GM12891 (cell line): ENCODE measurements at places on chromosomes 12 and 14.

GRCh38 chr12:77943466-77943865 lies 112.8 kb downstream of the NAV3 start:
- no peak for DNase-seq

DNA sequence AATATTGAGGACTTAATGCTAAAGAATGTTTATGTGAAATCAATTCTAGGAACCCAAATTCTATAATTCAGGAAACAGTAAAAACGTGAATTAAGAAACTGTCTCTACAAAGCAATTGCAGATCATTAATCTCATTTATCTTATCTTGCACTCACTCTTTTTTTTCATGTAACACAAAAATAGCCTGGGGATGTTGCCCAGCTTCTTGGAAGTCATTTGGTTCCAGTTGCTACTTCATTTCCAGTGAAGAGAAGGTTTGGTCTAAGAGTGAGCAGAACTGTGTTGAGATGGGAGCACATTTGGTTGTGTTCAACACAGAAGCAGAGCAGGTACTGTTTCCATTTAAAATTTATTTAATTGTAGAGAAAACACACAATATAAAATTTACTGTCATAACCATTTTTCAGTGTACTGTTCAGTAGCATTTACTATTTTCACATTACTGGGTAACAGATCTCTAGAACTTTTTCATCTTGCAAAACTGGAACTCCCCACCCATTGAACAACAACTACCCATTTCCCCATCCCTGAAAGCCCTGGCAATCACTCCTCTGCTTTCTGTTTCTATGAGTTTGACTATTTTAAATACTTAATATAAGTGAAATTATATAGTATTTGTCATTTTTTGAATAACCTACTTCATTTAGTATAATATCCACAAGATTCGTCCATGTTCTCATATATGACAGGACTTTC lies 9.7 kb downstream of the CLEC6A start:
- no peak for DNase-seq

GRCh38 chr12:9214534-9214933 lies 6.3 kb upstream of the PZP start:
- DNase-seq = no peak

- DNase-seq = no peak
Observed at GRCh38 chr14:105475269-105476096, 862 bp downstream of the CRIP2 start.

- no peak for DNase-seq
Observed at GRCh38 chr14:71618047-71618446, 314.2 kb upstream of the RGS6 start.

GRCh38 chr14:92539419-92539818 lies 25.8 kb downstream of the RIN3 start:
- DNase-seq = no peak

DNA sequence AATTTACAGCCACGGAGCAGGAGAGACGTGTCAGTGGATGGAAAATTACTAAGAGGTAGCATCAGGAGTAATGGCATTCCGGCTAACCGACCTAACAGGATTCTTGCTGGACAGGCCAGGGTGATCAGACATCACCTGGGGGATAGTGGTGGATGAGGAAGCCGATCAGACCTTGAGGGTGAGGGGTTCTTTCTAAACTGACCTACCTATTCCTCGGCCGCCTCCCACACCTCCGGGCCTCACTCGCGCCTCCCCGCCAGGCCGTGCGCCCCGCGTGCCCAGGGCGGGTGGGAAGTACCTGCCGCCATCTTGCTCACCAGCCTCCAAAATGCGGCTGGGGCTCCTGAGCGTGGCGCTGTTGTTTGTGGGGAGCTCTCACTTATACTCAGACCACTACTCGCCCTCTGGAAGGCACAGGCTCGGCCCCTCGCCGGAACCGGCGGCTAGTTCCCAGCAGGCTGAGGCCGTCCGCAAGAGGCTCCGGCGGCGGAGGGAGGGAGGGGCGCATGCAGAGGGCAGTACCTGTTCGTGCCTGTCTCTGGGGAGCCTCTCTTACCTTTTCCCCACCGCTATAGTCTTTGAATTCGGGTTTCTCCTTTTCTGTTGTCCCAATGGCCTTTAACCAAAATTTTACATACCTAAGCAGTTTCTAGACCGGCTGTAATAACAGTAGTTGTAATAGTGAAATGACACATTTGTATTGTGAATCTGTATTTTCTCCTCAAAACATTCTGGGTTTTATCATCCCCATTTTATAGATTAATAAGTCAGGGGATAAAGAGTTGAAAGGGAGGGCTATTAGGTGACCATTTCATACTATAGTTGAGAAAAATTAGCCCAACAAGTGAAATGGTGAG lies at the start of gene TMPRSS12:
TMPRSS12 (plus strand) TSS at position 290 of the 857 bp plus-strand sequence; CDS start at position 329, 39 bp downstream.
- DNase-seq = no peak

DNA sequence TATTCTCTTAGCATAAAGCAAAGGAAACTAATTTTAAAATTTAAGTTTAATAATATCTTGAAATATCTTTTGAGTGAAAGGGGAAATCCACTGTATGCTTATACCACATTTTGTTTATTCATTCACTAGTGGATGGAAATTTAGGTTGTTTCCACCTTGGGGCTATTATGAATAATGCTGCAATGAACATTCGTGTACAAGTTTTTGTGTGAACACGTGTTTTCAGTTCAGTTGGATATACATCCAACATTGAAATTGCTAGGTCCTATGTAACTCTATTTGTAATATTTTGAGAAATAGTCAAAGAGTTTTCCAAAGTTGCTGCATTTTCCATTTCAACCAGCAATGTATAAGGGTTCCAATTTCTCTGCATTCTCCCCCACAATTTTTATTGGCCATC lies 83.7 kb upstream of the ETV6 start:
- no peak for DNase-seq

DNA sequence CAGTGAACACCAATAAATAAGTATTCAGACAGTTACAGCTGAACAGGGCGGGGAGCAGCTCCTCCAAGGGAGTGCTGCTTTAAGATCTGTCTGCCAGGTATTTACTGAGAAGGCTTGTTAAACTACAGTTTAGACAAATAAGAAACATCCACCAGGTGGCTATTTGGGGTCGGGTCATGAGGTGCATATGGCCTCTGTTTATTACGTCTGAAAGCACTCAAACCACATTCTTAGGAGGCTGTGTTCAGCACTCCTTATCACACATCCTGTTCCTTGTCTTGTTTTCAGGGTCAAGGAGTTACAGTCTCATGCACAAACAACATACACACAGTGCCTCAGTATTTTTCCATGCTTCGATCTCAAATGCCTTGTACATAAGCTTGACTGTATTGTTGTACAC lies 78.8 kb downstream of the KCNMB4 start:
- no peak for DNase-seq

- DNase-seq = no peak
Observed at GRCh38 chr12:56087220-56087619, 7.3 kb downstream of the ERBB3 start.

DNA sequence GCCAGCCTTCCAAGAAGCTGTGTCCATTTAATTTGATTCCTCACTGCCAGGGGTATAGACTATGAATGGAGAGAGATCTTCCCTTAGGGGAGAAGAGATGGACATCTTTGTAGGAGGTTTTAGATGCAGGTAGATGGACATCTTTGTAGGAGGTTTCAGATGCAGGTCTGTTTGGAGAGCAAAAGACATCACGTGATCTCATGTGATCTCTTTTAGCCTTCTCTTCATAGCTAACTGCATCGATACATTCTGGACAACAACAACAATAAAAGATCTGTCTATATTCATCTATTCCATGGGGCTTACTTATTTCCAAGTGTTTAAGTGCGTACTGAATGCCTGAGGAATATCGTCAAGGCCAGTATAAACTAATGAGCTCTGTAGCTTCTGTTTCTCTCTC lies 163.2 kb downstream of the PAX9 start:
- no peak for DNase-seq

DNA sequence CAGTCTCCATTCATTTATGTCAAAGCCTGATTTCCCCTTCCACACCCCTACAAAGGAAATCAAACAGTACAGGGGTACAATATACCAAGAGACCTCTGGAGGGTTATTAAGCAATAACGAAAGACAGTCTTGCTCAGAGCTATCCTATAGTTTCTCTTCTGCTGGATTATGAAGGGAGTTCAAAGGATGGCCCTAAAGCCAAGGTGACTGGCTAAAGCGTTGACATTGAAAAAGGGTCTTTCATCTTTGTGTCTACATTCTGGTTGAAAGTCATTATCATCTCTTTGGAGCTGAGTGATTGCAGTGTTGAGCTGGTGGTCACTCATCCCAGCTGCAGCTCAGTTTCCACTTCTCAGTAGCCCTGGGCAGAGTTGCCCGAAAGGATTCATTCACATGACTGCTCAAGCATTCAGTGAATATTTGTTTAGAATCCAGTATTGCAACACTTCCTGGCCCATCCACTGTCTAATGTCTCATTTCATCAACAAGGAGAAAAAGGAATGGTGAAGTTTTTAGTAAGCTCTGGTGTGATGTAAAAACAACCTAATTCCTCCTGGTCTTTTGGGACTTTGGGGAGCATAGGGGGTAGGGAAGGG lies 19.2 kb upstream of the TBX5 start:
- DNase-seq = no peak

- peak; percentile 65 for DNase-seq
Observed at GRCh38 chr12:52036587-52037171, 14.6 kb upstream of the NR4A1 start.

- DNase-seq = peak; percentile 71
Observed at GRCh38 chr12:53344824-53345485, 8.8 kb upstream of the SP7 start.

- DNase-seq = peak; percentile 30
Observed at GRCh38 chr14:49892301-49892635, 614 bp upstream of the ARF6 start.

DNA sequence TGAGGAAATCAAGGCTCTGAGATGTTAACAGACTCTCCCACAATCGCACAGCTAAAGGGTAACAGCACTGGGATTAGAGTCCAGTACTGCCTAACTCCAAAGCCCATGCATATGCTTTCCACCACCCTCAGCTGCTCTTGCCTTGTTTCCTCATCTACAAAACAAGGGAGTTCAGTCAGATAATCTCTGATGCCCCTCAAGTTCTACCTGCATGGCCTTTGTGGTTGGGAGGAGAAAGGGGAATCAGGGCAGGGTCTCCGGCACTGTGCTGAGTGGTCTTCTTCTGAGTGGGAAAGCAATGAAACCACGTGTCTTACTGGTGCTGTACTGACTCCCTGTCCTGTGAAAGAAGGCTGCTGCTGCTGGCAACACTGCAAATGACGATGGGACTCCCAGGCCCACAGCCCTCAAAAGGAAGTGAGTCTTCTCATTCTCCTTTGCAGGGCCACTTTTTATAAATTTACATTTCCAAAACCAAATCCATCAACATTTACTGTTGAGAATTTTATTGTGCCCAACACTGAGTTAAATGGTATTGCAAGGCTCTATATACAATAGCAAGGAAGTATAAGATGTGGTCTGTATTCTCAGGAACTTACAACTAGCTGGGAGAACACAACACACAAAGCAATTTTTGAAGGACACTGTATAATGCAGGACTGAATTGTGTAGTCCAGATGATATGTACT lies 19.7 kb upstream of the DUSP16 start:
- DNase-seq = no peak

DNA sequence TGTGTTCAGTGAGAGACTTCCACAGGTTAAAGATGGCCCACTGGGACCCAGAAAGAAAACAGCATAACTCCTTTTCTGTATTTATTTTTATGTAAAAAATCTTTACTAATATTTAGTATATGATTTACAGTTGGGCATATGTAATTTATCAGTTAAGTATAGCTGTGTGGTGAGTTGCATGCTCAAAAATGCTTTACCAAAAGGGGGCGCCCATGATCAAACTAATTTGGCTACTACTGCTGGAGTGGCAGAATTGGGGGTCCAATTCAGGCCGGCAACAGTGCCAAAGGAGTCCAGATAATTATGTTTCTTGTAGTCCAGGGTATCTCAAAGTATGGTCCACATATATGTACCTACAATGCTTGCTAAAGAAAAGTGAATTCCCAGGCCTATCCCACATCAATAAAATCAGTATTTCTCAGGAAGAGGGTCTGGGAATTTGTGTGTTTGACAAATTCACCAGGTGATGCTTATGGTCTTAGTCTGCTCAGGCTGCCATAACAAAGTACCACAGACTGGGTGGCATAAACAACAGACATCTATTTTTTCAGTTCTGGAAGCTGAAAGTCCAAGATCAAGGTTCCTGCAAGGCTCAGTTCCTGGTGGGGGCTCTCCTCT lies 152.0 kb downstream of the KTN1 start:
- DNase-seq = no peak

DNA sequence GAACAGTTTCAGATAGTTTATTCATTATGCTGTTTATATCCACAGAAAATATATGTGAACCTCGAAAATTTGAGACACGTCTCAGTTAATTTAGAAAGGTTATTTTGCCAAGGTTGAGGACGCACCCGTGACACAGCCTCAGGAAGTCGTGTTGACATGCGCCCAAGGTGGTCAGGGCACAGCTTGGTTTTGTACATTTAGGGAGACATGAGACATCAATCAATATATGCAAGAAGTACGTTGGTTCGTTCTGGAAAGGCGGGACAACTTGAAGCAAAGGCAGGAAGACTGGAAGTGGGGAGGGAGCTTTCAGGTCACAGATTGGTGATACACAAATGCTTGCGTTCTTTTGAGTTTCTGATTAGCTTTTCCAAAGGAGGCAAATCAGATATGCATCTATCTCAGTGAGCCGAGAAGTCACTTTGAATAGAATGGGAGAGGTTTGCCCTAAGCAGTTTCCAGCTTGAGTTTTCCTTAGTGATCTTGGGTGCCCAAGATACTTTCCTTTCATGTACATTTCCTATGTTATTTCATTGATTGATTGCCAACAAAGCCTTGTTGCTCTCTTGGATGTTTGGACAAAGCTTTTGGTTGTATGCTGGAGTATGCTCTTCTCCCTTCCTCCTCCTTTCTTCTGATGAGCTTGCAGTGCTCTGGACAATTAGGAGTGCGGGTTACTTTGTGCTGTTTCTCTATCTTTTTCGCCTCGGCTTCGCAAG lies 3.2 kb downstream of the SNAPC1 start:
- DNase-seq = no peak

DNA sequence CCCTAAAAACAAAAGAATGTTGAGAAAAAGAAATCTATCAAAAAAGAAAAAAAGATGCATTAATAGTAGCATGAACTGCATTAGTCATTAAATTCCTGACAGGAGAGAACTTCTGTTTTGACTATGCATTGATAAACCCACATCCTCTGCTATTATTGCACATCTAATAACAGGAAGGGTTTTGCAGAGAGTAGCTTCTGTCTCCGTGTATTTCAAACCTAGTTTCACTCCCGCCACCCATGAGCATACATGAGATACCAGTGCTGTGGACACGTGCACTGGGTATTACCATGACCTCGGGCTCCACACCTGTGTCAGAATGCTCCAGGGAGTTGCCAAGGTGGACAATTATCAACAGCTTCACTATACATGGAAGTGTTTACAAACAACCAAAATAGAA lies 449.1 kb upstream of the SOX5 start:
- DNase-seq = no peak

- no peak for DNase-seq
Observed at GRCh38 chr12:108414021-108414420, 74.9 kb upstream of the CMKLR1 start.

DNA sequence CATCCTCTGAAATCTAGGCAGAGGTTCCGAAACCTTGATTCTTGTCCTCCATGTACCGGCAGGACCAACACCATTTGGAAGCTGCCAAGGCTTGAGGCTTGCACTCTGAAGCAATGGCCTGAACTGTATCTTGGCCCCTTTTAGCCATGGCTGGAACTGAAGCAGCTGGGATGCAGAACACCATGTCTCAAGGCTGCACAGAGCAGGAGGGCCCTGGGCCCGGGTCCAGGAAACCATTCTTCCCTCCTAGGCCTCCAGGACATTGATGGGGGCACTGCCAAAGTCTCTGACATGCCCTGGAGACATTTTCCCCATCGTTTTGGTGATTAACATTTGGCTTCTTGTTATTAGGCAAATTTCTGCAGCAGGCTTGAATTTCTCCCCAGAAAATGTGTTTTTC lies 198.7 kb downstream of the EFCAB11 start:
- DNase-seq = no peak

GRCh38 chr14:105414456-105415371 lies 4.9 kb upstream of the MTA1 start:
- peak; percentile 86 for DNase-seq
